ENCODE measurements at places on chromosomes 2 and 18.

DNA sequence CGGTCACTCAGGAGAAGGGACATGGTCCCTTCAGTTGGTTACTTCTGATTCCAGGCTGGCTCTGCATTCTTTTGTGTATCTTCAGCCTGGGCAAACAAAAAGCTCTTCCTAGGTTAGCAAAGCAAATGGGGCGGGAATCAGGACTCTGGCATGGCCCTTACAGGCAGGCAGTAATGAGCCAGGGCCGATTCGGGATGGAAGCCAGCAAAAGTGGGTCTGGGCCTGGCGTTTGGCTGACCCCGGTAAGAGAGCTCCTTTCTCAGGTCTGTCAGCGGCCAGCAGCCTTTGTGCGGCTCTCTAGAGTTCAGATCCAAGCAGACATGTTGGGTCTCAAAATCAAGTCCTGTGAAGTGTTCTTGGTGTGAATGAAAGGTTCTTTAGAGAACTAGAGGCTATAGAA is 81.5 kb upstream of the EML6 start:
- no peak for DNase-seq

DNA sequence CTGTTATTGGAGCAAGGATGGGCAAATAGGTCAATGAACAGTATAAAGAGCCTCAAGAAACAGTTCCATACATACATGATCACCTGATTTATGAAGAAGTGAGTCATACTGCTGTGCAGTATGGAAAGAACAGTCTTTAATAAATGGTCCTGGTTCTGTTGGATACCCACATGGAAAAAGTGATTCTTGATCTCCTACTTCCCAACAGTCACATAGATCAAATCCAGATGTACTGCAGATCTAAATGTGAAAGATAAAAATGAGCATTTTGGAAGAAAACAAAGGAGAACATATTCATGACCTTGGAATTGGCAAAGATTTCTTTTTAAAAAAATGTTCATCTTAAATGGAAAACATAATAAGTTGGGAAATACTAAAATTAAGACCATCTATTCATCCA is 75.8 kb downstream of the CCDC148 start:
- no peak for DNase-seq

DNA sequence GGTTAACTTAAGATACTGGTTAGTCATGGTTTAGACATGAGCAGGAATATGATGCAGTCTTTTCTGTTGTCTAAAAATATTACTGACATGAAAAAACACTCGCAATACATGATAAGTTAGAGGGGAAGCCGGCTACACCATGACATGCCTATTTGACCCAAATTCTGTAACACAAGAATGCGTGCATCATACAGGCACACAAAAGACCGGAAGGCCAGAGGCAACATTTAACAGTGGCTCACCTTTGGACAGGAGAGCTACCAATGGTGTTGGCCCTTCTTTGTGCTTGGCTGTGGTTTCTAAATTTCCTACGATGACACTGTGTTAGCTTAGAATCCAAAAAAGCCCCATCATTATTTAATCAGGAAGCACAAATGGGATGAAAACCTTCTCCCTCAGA is 4.1 kb downstream of the PARD6G start:
- DNase-seq: no peak

GRCh38 chr18:33755931-33756560 is 178.0 kb downstream of the ASXL3 start:
- no peak for DNase-seq

DNA sequence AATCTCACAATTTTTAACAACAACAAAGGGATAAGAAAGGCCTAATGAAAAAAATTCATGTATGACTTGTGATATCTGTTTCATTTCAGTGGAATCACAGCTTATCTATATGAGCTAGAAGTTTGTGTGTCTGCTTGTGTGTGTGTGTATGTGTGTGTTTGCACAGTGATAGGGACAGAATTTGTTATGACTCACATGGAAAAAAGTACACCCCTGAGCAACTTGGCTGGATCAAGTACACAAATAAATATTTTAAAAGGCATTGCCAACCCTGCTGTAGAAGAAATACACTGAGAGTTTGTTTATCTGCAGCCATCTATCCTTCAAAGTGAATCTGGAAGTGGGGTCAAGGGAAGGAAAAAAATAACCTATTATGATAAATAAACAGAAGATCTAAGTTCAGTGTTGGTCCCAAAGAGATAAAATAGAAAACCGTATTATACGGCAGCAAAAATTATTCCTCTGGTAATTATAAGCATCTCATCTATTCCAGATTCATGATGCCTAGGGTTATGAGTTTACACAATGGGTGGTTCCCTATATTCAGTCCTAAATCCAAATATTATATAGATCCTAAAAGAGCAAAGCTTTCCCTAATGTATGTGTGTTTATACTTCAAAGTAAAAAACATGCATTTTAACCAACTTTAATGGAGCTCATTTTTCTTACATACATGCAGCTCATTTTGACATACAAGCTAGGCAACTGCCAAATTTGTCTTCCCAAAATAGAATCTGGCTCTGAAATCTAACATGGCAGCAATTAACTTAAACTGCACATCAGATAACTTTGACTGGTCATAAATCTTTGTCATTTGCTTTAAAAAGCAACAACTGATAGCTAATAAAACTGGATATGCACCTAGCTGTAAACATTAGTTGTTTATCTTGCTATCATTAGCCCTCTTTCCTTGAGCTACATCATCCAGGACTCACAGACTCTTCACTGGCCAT is 420.6 kb downstream of the IRS1 start:
- no peak for DNase-seq

- no peak for DNase-seq
Observed at GRCh38 chr2:228444161-228444560, 262.7 kb upstream of the SPHKAP start.

DNA sequence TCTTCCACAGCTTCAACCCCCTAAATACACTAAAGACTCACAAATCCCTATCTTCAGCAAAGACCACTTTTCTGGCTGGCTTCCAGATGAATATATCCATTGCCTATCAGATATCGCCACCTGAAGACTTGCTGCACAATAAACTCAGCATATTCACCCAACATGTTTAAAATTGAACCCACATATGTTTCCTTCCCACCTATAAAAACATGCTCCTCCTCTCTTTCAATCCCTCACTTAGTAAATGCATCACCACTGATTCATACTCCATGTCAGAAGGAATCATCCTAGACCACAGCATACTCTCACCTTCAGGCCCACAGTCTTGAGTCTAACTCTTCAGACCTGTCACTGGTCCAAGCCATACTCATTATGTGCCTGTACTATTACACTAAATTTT is 5.3 kb downstream of the SPC25 start:
- no peak for DNase-seq

DNA sequence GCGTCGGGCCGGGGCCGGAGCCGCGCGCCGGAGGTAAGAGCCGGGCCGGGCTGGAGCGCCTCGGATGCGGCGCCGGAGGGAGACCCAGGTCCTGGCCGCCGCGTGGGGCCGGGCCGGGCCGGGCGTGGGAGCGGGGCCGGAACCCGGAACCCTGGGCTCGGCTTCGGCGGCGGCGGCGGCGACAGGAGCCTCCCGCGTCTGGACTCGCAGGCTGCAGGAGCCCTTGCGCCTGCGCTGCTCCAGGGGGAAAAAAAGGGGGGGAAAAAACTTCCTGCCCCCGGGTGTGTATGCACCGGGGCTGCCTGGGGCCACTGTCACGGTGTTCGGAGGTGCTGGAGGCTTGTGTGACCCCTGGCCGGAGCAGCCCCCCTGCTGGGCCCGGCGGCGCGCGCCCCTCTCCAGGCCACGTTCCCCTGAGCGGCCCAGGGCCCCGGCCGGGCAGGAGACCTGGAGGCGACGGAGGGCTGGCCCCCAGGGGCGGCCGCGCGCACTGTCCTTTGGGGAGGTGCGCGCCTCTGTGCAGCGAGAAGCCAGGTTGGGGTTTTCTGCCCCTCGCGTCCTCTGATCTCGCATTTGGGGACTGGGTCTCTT is 864 bp downstream of the KLHL29 start:
- no peak for DNase-seq

DNA sequence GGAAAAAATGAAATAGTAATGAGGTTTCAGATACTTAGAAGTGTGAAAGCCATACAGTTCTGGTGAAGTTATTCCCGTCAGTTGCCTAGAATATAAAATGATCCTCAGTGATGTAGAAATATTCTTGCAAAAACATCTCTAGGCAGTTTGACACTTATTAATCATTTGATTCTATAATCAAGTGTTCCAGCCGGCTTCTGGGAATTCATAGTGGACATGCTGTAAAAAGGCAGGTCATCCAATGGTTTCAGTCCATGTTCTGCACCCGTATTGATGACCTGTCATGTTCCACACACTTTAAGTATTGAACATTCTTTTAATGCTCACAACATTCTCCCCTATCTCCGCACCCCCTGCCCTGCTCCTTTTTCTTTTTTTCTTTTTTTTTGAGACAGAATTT is 19.8 kb downstream of the ARPC2 start:
- no peak for DNase-seq

- DNase-seq: peak; percentile 14
Observed at GRCh38 chr2:11017921-11018320, 106.2 kb downstream of the KCNF1 start.

DNA sequence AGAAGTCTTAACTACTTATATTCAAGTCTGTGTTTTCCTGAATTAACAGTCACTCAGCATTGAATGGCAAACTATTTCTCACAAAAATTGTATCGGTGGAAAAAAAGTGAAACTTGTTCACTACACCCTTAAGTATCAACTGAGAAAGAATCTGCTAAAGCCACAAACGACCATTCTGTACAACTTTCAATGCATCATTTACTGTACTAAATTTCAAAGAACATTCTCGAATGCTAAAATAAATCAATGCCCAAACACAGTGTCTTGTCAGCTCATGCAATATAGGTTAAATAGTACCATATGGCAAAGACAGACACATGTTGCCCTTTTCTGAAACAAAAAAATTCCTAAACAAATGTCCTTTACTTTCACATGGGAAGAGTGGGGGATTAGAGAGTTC is 9.0 kb downstream of the ZNF516 start:
- DNase-seq: no peak

GRCh38 chr2:192190474-192190873 is 4.3 kb downstream of the TMEFF2 start:
- DNase-seq: peak; percentile 15

DNA sequence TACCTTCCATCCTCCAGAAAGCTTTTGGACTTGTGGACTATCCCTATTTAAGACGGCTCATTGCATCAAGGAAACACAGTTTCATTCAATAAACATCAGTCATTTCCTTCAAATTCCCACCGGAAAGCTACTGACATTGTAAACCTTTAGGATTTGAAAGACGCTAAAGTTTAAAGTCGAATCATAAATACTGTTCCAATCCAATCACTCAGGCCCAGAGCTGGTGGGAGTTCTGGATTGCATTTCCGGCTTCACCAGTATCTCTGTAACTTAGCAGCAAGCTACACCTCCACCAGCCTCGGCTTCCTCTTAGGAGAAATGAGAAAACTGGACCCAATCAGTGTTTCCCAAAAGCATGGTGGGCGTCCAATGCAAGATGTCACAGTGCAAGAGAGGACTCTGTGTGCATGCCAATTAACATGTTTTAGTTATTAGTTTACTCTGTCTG is 1.6 kb downstream of the WDFY1 start:
- peak; percentile 77 for DNase-seq

DNA sequence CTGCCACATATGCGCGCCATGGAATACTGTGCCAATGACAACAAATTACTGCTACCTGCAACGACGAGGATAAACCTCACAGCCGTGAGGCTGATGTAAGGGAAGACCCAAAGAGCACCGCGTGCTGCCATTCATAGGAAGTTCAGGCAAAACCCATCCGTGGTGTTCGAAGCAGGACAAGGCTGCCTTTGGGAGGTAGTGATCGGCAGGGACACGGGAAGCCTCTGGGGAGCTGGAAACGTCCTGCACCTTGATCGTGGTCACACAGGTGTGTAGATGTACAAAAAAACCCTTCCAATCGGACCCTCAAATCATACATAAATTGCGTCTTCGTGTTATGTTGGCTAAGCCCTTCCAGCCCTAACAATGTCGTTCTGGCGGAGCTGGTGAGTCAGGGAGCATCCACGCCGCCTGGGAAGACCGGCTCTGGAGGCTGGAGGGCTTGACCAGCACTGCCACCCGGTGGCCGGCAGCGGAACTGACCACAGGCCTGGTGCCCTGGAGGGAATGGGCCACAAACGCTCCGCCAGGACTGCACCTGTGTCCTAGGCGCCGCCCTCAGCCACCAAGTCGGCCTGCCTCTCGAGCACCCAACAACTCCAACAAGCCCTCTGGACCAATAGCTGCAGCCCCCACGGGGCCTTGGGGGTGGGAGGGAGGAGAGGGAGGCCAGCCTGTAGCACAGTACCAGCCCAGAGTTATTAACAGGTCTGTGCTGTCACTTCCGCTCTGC is 4.1 kb upstream of the NEURL3 start:
- peak; percentile 92 for DNase-seq

DNA sequence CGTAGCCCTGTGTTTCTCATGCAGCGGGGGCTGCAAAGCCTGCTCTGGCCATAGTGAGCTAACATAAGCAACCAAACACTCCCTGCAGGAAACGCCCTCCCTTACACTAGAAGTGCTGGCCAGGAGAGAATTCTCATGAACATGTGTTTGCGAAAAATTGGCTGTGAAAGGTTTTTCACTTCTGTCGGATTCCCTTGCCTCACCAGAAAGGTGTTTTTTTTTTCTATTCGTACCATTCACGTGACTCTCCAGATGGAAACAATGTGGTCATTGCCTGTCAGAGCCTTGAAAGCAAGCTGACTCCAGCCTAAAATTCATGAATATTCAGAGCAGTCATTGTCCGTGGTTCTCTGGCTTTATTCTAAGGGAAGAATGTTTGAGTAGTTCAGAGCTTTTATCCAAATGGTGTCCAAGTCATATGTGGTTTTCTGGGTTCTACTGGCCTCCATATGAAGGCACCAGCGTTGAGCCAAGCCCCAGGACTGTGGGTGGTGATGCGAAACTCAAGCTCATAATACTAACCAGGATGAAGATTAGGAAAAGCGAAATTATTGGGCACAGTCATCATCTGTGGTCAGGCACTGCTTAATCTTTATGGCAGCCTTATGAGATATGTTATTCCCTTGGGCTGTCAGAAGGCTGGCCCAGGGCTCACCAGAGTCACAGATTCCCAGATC is 236.4 kb downstream of the ALPK2 start:
- DNase-seq: no peak

GRCh38 chr2:70962885-70963878 is 15.2 kb upstream of the ANKRD53 start:
- no peak for DNase-seq

DNA sequence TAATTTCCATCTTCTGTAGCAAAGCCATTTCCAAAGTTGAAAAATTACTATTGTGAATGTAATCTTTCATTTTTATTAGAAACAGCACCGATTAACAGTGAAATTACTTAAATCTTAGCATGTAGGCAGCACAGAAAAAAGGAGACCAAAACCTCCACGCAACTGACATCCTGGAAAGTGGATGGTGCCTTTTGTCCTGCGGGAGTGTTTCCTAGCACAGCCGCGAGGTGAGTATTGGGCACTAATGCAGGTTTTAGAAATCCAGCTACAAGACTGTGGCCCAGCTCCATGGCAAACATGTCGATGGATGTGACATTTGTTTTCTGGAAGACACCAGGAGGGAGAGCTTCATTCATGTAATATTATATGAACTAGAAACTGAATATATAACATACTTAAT is 86.9 kb downstream of the MBP start:
- DNase-seq: no peak

Measured in suppressor macrophage (primary cell).